ENCODE measurements at places on chromosomes 5 and 9.

DNA sequence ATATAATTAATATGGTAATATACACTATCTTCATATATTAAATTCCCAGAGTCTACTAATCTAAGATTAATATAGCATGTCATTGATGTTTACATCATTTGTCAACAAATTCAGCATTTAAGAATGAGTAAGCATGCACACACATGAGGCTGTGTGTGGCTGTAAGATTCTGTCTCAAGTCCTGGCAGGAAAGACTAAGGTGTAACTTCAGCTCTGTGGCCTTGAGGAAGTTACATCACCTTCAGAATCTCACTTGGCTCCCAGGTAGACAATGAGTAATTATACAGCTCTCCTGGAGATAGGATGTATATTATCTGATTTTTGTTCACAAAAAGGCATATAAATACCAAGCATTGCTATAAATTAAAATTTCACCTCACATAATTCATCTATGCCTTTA lies 119.4 kb upstream of the IQGAP2 start:
- no peak for DNase-seq

- DNase-seq = no peak
These were observed 47.8 kb upstream of the IL17B start for GRCh38 chr5:149426931-149427330.

DNA sequence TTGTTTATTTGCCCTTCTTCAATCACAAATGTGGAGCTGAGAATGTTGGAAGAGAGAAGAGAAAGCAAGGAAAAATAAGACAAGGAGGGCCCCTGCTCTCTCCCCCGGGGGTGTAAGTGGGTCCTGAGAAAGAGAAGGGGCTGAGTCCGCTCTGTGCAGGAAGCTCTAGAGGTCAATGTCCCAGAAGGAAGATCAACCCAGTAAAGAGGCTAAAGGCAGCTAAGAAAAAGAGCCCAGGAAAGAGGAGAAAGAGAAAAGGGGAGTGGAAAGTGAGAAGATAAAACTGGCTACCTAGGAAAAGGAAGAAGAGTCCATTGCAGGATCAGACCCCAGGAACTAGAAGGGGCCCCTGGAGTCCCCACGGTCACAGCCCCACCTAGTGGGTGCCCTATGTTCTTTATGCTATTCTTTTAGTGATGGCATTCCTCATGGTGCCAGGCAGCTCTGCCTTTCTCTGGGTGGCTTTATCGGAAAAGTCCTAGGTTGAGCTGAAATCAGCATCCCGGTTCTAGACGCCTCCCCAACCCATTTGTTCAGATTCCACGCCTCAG lies 583.4 kb downstream of the ACTL7B start:
- no peak for DNase-seq

DNA sequence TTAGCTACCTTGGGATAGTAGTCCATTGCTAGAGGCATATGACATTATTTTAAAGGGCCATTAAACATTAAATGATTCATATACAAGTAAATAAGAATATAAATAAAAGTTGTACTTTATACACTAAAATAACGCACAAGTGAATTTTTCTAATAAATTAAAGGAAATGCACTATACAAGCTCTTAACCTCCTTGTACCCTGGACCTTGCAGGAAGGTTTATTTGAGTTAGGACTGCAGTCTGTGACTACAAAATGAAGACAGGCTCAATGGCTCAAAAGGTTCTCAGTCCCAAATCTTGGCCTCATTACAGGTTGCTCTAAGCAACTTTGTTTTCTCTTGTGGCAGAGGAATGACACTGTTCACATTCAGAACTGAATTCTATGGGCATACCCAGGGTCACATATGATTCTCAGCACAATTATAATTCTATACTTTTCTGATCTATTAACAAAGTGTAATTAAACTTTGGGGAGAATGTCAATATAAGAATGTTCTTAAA lies 34.4 kb downstream of the FEM1C start:
- DNase-seq = no peak

GRCh38 chr9:109856785-109857184 lies 76.8 kb downstream of the PALM2AKAP2 start:
- DNase-seq = no peak

DNA sequence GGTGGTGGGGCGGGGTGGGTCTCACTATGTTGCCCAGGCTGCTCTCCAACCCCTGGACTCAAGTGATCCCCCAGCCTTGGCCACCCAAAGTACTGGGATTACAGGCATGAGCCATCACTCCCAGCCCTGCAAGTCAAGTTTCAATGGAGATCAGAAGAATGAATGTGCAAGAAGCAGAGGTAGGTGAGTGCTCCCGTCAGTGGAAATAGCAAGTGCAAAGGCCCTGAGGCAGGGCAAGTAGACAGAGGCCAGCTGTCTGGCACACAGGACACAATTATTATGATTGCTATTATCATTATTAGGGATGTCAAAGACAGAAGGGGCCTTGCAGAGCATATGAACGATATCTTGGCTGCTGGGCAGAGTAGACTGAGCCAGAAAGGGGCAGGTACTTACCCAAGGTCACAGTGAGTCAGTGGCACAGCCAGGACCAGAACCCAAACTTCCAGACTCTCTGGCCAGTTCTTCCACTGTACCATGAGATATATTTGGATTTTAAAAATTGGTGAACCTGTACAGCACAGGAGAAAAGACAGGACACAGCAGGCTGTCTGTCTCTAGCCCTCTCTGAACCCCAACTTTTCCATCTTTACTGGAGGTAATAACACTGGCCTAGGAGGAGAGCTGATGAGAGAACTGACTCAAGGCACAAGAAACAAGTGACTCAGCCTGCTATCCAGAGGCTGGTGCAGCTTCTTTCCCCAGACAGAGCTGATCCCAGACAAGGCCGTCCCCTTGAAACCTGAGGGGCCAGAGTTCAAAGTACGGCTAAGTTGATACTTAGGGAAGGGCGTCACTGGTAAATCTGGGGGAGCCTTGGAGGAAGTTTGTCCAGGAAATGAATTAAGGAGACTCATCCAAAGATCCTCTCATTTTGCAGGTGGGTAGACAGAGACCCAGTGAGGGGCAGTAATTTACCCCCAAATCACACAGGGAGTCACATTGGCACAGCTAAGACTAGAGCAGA lies 1.4 kb downstream of the HDHD3 start:
- no peak for DNase-seq

DNA sequence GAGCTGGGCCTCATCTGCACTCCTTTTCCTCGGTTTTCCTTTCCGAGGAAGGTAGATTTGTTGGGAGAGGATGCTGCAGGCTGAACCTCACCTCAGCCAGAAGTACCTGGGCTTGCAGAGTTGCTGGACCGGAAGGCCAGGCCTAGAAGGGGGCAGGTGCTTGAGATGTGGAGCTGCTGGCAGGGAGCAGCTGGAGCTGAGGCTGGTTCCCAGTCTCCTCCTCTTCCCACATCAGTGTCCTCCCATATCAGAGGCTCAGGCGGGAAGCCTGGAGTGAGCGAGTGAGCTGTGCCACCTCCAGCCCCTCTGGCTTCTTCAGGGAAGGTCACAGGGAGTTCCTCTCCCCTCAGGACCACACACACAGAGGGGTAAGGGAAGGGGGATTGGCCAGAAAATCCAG lies 259.4 kb downstream of the GADD45G start:
- DNase-seq = no peak

DNA sequence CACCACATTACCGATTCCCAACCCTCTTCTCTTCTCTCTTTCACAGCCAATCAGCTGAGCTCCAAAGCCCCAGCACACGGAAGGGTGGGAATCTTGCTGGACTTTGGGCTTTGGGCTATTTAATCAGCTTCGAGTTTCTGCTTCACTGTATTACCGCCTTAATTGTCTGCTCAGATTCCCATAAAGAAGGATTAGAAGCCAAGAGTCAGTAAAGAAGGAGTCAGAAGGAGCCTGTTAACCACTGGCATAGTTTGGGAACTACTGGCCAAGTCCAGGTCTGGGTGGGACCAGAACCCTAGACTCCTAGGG lies 4.4 kb downstream of the SPRY4 start:
- DNase-seq = no peak

DNA sequence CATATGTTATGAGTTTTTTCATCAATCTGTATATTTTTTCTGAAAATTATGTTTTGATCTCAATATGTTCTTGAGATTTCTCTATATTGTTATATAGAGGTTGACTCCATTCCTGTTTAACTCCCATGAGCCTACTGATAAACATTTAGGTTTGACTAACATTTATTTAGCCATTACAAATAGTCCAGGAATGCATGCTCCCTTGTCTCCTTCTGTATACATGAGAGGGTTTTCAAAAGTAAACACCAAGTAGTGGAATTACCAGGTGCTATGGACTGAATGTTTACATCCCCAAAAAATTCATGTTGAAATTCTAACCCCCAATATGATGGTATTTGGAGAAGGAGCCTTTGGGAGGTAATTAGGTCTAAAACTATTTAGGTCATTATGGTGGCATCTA lies 3.5 kb upstream of the OR5C1 start:
- DNase-seq = no peak

DNA sequence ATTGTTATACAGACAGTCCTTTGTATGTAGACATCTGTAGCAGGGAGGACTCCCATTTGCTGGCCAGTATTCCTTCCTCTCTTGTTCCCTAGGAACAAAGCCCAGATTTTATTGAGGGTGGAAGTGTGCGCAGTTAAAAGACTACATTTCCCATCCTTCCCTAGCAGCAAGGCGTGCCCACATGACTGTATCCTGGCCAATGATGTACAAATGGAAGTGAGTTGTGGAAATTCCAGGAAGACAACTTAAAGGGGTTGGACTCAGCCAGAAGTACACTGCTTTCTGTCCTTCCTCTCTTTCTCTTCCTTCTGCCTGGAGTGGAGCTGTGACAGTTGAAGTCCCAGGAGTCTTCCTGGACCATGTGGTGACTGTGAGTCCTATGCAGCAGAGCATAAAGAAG lies 89.0 kb downstream of the HRH2 start:
- DNase-seq = no peak

GRCh38 chr5:179415291-179416060 lies 70.2 kb upstream of the ADAMTS2 start:
- DNase-seq = no peak

DNA sequence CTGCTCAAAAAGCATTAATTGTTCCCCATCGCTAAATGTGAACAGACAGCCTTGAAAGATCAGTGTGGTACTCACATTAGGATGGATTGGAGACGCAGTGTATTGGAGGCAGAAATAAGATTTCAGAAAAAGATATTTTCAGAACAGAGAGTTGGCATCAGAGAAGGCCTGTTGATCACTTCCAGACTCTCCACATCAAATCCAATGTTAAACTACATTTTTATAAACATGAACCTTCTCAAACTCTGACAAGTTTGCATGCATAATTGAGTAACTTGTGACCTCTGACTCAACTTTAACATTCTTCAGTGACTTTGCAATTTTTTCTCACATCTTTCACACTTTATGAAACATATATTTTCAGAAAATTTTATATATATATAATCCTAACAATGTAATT lies 919.6 kb upstream of the SEMA6A start:
- DNase-seq = no peak

All from T follicular helper cell (primary cell).